Fibroblast of lung (primary cell): ENCODE measurements at places on chromosomes 3 and 15. TPM values are rescaled to one million over a fixed set of nuclear protein-coding genes. Genes with fewer than 3 reads are reported as not detected.
A peak's percentile ranks its signal among the peaks of the same experiment; 100 is the strongest.

DNA sequence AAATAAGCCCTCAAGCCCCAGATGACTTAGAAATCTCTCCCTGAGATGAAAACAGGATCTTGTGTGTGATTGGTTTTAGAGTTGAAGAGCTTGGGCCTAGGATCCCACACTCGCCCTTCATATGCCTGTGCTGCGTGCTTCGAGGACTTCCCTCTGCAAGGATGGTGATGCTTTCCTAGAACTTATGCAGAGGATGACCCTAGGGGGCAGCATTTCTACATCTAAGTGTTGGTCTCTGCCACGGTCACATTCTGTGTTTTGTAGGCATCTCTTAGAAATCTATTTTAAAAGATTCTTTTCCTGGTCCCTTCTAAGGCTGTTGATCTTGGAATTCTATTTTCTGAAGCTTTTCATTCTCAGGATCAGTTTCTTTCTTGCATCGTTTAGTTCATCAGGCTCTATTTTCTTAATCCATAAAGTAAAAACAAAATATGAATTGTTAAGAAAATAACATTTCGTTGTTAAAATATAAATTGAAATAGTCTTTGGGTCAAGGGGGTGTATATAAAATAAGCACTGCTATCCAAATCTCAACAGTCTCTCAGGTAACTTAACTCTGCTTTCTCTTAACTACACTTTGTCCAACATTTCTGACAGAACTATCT lies 45.7 kb downstream of the WDR76 start:
- H3K27me3 ChIP-seq: no peaks in the 10 kb centered on the region
- DNase-seq: peak; percentile 68
- H3K4me1 ChIP-seq: no peaks in the 10 kb centered on the region
- H3K4me3 ChIP-seq: no peak overlapping the region
- H3K27ac ChIP-seq: no peak overlapping the region

DNA sequence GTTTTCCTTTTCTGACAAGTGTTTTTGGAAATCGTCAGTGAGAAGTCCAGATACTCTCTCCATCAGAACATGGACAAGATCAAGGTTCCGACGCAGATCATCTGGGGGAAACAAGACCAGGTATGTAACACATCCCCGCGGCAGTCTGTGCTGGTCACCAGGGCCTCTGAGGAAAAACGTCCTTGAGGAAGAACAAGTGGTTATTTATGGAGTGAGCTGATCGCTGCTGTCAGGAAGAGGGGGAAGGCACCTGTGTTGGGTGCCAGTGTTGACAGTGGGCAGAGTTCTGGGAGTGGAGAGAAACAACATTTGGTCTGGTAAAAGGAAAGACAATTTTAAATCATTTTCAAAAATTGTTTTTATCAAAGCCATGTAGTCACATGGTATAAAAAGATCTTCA lies 20.7 kb upstream of the RPP14 start:
- no peaks in the 10 kb centered on the region for H3K27me3 ChIP-seq
- no peak for DNase-seq
- no peak overlapping the region for H3K4me3 ChIP-seq

- DNase-seq: peak; percentile 80
- peak overlapping the region; percentile 43 for H3K27ac ChIP-seq
- no peaks in the 10 kb centered on the region for H3K36me3 ChIP-seq
- peaks cover 17% of the 10 kb centered on the region for H3K4me1 ChIP-seq
Measured at GRCh38 chr3:193869221-193870201, 266.4 kb upstream of the HES1 start.

- no peaks in the 10 kb centered on the region for H3K36me3 ChIP-seq
- H3K4me3 ChIP-seq: no peak overlapping the region
- H3K4me1 ChIP-seq: no peaks in the 10 kb centered on the region
- no peak overlapping the region for H3K27ac ChIP-seq
- DNase-seq: no peak
Measured at GRCh38 chr15:25525741-25526140, 86.9 kb upstream of the UBE3A start.

IFT80 gene
- total RNA-seq: 75.0 and 76.5 TPM in 2 replicates
